ENCODE measurements at places on chromosomes 1 and 21. TPM values are rescaled to one million over a fixed set of nuclear protein-coding genes. Genes with fewer than 3 reads are reported as not detected.

Gene PGBD5
- not detected for polyA plus RNA-seq

Gene C8A
- not detected for polyA plus RNA-seq

Gene S100A7A
- polyA plus RNA-seq = not detected

Gene RPS8
- 1,340 TPM for polyA plus RNA-seq

Gene CELA2A
- not detected for polyA plus RNA-seq

Gene APCS
- not detected for polyA plus RNA-seq

Gene IFNLR1
- polyA plus RNA-seq = 3.2 TPM

Gene LRRC3
- 0.06 TPM for polyA plus RNA-seq

Gene MOB3C
- polyA plus RNA-seq = 4.7 TPM

Gene ZMYM1
- polyA plus RNA-seq = 1.1 TPM

Gene FCAMR
- 0.14 TPM for polyA plus RNA-seq

Gene CD1B
- polyA plus RNA-seq = not detected

Gene CELA3B
- polyA plus RNA-seq = not detected

Gene BRDT
- polyA plus RNA-seq = not detected

Gene ZNF670
- polyA plus RNA-seq = 6.6 TPM

Gene XCL1
- 0.65 TPM for polyA plus RNA-seq

Gene HHAT
- 3.9 TPM for polyA plus RNA-seq

Gene GRHL3
- polyA plus RNA-seq = 1.1 TPM

Gene UMODL1
- polyA plus RNA-seq = not detected

Gene CD53
- 399 TPM for polyA plus RNA-seq

Gene VWA5B1
- polyA plus RNA-seq = not detected

Gene TCEA3
- not detected for polyA plus RNA-seq

Gene DNASE2B
- polyA plus RNA-seq = not detected

Gene PLXNA2
- not detected for polyA plus RNA-seq

Gene FMN2
- 0.06 TPM for polyA plus RNA-seq

Gene HMGCS2
- polyA plus RNA-seq = not detected

Gene CACNA1S
- polyA plus RNA-seq = 0.04 TPM

Gene DIRAS3
- polyA plus RNA-seq = not detected

Gene KMO
- 1.2 TPM for polyA plus RNA-seq

Gene ENAH
- polyA plus RNA-seq = 0.12 TPM

Gene CLDN14
- polyA plus RNA-seq = 14.7 TPM

Gene CNKSR1
- polyA plus RNA-seq = 0.95 TPM

Gene KCNA2
- polyA plus RNA-seq = not detected

Gene NLRP3
- 2.3 TPM for polyA plus RNA-seq

Measured in GM12878 (cell line).